Endothelial cell of umbilical vein (primary cell): ENCODE measurements at places on chromosomes 11 and 22. TPM values are rescaled to one million over a fixed set of nuclear protein-coding genes. Genes with fewer than 3 reads are reported as not detected.
A peak's percentile ranks its signal among the peaks of the same experiment; 100 is the strongest.

DNA sequence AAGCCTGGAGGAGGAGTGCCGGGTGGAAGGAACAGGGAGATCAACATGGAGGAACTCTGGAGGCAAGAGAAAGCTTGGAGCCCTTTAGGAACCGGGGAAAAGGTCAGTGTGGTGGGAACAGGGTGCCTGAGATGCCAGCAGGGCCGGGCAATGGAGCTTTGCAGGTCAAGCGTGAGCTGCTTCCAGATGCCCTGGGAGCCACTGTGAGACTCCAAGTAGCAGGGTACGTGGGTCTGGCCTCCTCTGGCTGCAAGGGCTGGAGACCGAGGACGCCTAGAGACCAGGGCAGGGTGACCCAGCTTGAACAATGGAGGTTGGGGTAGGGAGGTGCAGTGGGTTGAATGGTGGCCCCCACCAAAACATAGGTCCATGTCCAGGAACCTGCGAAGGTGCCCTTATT is 15.6 kb upstream of the EMID1 start:
- DNase-seq: no peak

GRCh38 chr22:42270176-42270509 is 310 bp downstream of the TCF20 start:
- DNase-seq: peak; percentile 21

- no peak for DNase-seq
Measured at GRCh38 chr22:28243539-28243938, 324.5 kb upstream of the PITPNB start.

DNA sequence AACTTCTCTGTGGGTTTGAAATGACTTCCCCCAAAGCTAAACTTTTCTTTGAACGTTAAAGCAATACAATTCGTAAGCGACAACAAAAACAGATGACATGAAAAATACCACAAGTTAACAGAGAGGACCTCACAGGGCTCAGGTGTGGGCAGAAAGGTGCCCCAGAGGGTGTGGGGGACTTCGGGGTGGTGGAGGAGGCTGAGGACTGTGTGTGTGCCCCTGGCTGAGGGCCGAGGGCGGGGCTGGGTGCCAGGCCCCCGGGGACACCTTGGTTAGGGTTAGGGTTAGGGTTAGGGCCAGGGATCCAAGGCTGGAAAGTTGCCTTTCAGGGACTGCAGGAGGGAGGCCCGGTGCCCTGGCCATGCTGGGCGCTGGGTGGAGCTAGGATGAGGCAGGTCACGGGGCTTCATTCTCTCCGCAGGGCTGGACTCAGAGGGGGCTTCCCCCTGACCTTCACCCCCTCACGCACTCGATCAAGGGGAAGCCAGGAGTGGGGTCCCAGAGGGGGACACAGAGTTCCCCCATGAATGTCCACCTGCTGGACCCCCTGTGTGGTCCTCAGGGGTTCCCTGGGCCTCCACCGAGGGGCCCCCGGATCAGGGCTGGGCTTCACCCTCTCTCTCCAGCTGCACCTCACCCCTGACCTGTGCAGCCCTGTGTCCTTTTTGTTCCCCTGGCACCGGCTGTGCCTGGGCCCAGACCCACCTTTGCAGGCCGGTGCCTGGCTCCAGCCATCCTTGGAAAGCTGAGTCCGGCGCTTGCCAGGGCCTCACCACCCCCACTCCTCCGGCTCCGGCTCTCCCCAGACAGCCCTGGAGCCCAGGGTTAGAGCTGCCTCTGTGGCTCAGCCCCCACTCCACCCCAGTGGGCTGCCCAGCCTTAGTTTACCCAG is 7.0 kb downstream of the TNNI2 start:
- no peak for DNase-seq

DNA sequence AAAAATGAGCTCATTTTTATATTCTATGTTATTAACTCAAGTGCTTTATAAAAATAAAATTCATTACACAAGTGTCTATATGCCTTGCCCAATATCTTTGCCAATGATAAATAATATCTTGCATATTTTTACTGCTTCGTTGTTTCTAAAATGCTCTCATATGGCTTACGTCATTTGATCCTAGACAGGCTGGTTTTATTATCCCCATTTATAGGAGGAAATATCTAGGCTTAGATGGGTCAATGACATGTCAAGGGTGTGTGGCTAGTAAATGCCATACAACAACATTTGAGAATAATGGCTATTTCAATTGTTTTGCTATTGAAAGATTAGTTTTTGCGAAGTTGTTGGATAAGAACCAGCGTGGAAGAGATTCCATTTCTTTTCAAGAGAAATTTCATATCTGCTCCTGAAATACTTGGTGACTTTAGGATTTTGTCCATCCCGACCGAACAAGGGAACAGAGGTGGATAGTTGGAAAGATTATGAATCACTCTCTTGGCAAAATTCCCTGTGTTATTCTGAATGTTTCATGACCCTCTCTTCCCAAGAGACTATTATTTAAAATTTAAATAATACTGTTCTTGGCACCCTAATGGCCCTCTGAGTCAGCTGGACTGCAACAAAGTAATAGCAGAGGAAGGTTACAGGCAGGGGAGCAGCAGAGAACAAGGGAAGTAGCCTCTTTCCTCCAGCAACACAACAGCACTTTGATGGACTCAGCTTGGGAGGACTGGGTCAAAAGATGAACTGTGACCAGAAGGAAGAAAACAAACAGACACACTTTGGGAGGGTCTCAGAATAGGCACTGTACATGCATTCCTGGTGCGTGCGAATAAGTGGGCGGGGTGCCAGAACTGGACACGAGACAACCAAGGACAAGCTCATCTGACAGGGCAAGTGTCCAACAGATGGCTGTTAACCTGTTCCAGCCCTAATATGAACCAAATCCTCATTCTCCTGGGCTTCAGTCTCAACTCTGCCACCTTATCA is 94.5 kb downstream of the ME3 start:
- DNase-seq: peak; percentile 98

DNA sequence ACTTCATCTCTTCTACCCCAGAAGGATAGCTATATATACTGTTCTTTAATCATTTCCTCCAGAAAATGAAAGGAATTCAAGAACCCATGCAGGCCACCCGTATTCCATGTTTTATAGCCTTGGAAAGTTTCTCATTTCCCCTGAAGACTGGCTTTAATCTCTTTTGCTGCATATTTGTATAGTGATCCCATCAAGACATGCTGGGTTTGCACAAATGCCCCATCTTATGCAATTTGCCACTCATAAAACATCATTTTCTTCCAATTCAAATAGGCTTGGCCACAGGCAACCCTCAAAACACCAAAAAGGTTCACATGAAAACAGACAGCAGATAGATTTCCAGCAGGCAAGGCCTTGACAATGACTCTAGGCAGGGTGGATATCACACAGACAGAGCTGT is 28.3 kb upstream of the APOA1 start:
- DNase-seq: no peak

- DNase-seq: no peak
Measured at GRCh38 chr11:70400643-70401042, 2.3 kb downstream of the CTTN start.

DNA sequence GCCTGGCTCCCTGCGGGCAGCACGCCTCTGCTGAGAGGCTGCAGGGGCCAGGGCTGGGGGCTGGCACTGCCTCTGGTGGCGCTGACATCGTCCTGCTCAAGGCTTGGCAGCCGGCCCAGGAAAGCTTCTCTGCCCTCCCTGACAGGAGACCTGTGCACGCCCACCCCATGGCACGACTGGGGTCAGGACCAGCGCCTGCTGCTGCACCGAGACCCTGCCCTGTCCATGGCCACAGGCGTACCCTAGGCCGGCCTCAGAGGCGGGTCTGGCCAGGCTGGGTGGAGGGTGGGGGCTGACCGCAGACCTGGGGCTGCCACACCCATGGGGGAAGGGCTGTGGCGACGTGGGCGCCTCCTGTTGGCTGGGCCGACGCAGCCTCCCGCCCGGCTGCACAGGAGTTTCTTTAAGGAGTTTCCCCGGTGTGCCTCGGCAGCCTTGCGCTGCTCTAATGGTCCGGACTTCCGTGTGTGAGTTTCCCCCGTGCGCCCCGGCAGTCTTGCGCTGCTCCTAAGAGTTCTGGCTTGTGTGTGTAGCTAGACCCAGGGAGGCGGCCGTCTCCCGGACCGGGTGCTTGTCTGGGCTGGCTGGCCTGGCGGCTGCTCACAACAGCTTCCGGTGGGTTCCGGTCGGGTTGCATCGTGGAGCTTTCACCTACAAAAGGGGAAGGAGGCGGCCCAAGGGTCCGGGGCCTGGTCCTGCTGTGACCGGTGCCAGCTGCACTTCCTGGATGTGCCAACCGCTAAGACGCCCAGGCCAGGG is 4.6 kb downstream of the TRABD start:
- peak; percentile 46 for DNase-seq

GRCh38 chr11:76677458-76677765 is 6.9 kb upstream of the LRRC32 start:
- DNase-seq: no peak

DNA sequence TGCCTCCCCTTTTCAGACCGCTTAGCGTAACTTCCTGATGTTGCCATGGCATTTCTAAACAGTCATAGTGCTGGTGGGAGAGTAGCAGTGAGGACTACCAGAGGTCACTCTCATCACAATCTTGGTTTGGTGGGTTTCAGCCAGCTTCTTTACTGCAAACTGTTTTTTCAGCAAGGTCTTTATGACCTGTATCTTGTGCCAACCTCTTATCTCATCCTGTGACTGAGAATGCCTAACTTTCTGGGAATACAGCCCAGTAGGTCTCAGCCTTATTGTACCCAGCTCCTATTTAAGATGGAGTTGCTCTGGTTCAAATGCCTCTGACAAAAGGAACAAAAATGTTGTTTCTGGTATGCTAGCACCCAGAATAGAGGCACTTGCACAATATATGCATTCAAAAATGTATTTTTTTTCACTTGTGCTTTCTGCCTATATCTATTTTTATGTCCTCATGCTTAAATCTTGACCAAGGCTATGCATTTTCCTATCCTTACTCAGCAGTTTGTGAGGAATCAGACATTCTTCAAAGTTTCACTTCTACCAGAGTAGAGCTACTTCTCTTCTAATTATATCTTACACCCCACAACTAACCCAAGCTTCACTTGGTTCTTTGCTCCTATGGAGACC is 16.1 kb upstream of the OR51M1 start:
- DNase-seq: peak; percentile 92

- no peak for DNase-seq
Measured at GRCh38 chr11:74175920-74176319, 4.8 kb downstream of the PPME1 start.

MYBPC3 gene
- not detected in 2 replicates for total RNA-seq

MRGPRX3 gene
- total RNA-seq: not detected in 2 replicates

TEX12 gene
- total RNA-seq: 0.46 TPM in 1 of 2 replicates, not detected in the other

TRIM22 gene
- total RNA-seq: 73.4 and 110 TPM in 2 replicates

TRIM51 gene
- not detected in 2 replicates for total RNA-seq
